Activated CD8-positive, alpha-beta memory T cell treated with anti-CD3 and anti-CD28 coated beads, Interleukin-2, amount 10 ng/mL, durations not matched to agents 7 days and 5 days (primary cell): ENCODE measurements at places on chromosomes 5 and 9.

GRCh38 chr9:124411514-124412227 is 3.6 kb downstream of the PSMB7 start:
- no peak for DNase-seq

- DNase-seq, result no peak
Observed at GRCh38 chr9:111400564-111400898, 70.5 kb upstream of the OR2K2 start.

- DNase-seq, result peak; percentile 79
Observed at GRCh38 chr9:764105-764524, 77.4 kb upstream of the DMRT1 start.

DNA sequence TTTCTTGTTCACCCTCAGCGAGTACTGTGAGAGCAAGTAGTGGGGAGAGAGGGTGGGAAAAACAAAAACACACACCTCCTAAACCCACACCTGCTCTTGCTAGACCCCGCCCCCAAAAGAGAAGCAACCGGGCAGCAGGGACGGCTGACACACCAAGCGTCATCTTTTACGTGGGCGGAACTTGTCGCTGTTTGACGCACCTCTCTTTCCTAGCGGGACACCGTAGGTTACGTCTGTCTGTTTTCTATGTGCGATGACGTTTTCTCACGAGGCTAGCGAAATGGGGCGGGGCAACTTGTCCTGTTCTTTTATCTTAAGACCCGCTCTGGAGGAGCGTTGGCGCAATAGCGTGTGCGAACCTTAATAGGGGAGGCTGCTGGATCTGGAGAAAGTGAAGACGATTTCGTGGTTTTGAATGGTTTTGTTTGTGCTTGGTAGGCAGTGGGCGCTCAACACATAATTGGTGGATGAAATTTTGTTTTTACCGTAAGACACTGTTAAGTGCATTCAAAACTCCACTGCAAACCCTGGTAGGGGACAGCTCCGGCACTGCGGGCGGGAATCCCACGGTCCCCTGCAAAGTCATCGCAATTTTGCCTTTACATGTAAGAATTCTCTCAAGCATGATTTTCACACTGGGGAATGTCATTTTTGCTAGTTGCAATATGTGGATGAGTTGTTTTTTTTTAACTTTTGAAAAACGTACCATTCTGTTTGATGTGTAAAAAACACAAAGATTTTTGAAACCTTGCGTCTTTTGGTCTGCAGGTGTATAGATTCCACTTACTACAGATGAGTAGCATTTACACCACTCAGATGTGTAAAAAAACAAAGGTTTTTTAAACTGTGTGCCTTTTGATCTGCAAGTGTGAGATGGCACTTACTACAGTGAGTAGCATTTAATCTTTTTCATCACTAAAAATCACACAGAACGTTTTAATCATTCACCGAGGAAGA is 631 bp upstream of the C9orf72 start:
- peak; percentile 99 for DNase-seq

- no peak for DNase-seq
Observed at GRCh38 chr5:57007344-57007743, 55.4 kb upstream of the MIER3 start.

DNA sequence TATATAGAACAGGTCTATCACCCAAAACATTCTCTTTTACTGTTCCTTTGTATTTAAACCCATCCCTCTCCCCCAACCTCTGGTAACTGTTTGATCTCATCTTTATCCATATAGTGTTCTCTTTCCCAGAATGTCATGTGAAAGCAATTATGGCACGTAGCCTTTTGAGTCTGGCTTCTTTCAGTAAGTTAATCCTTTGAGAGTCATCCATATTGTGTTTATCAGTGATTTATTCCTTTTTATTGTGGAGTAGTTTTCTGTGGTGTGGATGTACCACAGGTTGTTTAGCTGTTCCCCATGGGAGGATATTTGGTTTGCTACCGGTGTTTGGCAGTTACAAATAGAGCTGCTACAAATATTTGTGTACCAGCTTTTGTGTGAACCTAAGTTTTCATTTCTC is 38.0 kb downstream of the HMGXB3 start:
- no peak for DNase-seq

- no peak for DNase-seq
Observed at GRCh38 chr9:91746904-91747303, 203.1 kb downstream of the ROR2 start.

GRCh38 chr5:86971034-86971571 is 296.6 kb upstream of the RASA1 start:
- no peak for DNase-seq
